ENCODE measurements at places on chromosomes 2 and 18.

DNA sequence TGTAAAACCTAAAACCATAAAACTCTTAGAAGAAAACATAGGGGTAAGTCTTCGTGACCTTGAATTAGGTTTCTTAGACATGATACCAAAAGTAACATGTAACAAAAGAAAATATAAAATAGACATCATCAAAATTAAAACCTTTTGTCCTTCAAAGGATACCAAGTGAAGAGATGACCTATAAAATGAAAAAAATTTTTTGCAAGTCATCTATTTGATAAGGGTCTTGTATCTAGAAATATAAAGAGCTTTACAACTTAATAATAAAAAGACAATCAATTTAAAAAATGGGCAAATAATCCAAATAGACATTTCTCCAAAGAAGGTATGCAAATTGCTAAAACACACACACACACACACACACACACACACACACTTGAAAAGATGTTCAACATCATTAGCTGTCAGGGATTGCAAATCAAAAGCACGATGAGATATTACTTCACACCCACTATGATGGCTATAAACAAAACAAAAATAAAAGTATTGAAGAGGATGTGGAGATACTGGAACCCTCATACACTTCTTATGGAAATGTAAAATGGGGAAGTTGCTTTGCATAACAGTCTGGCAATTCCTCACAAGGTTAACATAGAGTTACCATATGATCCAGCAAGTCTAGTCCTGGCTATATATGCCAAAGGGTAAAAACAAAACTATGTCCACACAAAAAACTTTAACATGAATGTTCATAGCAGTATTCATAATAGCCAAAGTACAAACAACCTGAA, 23.3 kb downstream of the SPDYA start:
- no peak for DNase-seq

GRCh38 chr2:129006135-129006886, 687.6 kb upstream of the HS6ST1 start:
- DNase-seq = no peak

DNA sequence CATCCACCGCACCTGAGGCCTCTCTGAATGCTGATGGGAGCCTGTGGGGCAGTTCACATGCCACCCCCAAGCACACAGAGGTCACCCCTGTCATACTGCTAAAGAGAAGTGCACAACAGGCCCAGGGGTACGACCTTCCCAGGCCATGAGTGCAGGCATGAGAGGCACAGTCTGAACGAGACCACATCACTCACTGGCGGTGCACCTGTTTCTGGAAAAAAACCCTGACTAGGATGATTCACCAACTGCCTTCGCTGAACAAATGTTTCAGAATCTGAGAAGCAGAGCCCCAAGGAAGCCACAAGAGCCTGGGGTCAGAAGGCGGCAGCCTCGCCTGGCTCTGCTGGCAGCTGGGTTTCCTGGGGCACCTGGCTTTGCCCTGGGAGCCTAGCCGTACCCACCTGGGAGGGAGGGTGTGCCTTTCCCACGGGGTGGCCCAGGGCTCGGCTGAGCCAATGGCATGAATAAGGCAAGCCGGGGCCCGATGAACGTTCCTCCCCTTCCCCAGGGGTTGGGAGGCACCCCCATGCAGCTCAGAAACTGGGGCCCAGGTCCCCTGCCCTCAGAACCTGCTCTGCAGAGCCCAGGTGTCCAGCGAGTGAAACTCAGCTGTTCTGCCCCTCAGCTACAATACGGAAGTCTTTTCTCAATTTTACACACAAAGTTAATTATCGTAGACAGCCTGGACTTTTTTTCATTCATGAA, 73.8 kb downstream of the HDAC4 start:
- DNase-seq = peak; percentile 82

- no peak for DNase-seq
These were observed 72.2 kb upstream of the RBM44 start for GRCh38 chr2:237726401-237726830.

DNA sequence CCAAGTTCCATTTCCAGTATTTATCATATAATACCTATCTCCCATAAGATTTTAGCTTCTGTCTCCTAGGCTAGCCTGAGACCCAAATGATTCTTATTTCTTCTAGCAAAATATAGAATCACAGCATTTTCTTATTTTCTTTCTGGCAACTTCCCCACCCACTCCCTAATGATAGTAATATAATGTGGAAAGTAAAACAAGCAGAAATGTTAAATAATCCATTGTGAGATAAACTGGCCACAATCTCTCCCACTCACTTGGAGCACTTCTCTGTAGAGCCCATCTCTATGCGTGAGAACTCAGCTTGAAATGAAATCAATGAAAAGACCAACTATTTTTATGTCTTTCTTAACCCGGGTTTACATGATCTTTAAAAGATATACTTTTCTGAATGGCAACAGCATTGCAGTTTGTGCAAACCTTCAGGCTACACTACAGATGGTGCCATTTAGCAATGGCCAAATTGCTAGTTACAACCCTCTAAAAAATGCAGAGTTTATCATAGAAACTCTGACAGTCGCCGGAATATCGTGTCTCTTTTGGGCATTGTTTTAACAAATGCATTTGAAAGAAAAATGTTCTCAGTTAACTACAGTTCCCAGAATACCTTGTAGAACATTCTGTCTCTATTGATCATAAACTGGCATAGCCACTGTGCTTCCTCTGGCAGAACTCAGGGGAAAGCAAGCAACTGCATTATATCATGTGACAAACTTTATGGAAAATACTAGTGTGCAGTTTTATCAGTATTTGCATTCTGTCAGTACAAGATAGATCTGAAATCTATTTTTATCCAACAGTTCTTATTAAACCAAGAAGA, 1407.4 kb upstream of the ZEB2 start:
- DNase-seq = no peak

DNA sequence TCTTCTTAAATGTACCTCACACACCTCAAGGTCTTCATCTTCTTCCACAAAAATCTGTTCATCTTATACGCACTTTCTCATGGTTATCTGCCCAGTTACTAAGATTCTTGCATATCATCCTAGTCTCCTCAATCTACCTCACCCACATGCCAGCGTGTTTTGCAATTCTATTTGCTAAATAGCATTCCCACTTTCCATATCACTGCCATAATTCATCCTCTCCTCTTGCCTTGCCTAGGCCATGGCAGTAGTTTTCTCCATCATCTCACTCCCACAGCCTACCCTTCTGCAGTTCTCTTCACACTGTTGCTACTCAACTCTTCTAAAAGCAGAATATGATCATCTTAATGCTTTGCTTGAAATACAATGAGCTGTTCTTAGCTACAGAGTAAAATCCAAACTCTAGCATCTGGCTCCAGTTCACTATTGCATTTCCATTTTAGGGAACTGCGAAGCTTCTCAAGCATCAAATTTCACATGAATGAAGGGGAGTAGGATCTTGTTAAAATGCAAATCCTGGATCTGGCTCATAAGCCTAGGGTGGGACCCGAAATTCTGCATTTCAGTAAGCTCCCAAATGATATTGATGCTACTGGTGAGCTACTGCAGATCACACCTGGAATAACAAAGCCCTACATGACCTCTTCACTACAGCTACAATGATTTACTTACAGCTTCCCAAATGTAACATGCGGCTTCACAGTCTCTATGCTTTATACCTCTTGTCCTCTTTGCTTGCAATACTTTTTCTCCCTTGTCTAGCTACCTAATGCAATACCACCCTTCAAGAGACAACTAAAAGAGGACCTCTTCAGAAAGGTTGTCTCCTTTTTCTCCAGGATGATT, 293.9 kb downstream of the SATB2 start:
- DNase-seq = no peak

GRCh38 chr2:239690651-239691631, 290.1 kb upstream of the HDAC4 start:
- no peak for DNase-seq

- DNase-seq = no peak
These were observed 3.4 kb downstream of the CYRIA start for GRCh38 chr2:16661936-16662839.

DNA sequence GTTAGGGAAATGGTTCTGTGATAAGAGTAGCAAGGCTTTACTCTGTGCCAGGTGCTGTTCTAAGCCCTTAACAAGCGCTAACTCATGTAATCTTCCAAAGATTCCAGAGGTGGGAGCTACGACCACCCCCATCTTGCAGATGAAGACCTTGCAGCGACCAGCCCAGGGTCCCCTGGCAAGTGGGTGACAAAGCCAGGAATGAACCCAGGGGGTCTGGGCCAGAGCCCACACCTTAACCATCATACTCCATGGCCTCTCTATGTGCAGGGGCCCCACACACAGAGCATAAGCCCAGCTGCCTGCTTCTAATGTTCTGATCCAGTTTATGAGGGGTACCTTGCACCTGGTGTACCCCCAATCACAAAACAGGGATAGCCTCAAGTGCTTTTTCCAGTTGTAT, 105.3 kb downstream of the ZBTB7C start:
- no peak for DNase-seq

- DNase-seq = no peak
These were observed 753.9 kb upstream of the ZEB2 start for GRCh38 chr2:145273840-145274239.

DNA sequence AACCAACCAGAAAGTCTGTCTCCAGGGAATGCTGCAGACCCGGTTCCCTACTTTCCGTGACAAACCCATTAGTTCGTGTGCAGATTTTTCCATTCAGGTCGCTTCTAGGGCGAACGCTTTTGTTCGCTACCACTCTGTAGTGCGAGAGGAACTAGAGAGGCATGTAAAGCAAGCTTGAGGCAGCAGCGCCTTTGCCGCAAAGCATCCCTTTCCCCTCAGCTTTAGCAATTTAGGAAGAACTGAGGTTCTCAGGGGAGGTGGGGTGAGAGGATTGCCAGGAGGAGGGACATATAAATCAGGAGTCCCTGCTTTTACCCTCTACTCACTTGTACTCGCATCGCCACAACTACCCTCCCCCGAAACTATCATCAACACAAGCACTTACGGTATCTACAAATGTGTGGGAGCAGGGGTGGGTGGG, 748 bp upstream of the ZNF804A start:
- no peak for DNase-seq

DNA sequence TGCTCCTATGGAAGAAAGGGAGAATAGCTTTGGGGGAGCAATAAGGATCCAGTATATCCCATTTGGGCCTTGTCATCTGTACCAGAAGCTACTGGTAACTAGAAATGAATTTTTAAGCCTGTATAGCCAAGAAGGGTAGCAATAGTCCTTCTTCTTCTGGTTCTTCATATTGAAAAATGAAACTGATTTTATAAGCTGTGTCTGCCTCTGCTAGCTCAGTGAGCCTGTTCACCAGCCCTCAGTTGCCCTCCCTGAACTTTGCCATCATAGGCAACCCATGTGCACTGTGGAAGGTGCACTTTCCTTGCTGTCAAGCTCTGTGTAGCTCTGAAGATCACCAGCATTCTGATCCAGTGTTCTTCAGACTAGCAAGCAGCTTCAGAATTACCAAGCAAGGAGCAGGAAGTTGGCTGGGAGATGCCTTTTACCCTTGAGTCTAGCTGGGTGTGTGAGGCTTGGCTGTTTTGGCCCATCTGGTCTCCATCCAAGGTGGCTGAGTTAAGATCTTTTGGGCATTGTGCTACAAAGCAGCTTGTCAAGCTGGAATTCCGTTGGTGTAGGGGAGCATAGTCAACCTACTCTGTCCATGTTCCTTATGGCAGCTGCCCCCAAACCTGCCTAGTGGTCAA, 55.8 kb upstream of the MGAT5 start:
- no peak for DNase-seq
